ENCODE measurements at places on chromosomes 16 and 17.

GRCh38 chr17:81427173-81428120, 32.2 kb downstream of the BAHCC1 start:
- no peak for DNase-seq

DNA sequence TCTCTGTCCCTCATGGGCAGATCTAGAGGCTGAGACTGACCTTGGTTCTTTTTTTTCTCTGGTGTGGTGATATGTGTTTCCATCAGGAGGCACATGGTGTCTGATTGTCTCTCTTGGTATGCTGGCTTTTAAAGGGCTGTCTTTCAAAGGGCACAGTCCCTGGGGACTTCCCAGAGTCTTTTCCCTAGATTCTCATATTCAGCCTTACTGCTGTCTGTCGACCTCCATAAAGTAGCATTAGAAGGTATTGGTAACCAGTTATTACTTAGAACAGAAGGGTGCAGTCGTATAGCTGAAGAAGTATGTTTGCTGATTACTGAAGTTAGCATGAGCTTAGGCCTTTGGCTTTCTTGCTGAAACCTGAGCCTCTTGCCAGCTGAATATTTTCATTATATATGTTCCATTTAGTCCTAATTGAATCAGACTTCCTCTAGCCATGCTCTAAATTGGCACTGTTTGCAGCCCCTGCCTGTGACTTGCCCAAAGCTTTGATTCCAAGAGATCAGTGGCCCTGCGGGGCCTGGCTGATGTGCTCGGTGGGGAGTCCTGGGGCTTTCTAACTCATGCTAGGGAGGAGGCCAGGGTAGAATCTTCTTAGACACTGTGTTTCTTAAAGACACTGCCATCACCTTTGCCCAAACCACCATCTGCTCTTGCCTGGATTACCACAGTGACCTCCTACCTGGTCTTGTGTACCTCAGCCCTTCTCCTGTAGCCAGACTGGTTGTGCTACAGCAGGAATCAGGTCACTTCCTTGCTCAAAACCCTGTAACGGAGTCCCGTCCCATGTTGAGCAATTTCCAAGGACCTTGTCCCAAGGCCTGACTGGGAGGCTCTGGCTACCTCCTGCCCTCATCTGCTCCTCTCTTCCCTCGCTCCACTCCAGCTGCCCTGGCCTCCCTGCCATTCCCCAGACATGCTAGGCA, 71.5 kb downstream of the WWP2 start:
- no peak for DNase-seq

GRCh38 chr16:76335180-76335974, 58.2 kb downstream of the CNTNAP4 start:
- DNase-seq = no peak

DNA sequence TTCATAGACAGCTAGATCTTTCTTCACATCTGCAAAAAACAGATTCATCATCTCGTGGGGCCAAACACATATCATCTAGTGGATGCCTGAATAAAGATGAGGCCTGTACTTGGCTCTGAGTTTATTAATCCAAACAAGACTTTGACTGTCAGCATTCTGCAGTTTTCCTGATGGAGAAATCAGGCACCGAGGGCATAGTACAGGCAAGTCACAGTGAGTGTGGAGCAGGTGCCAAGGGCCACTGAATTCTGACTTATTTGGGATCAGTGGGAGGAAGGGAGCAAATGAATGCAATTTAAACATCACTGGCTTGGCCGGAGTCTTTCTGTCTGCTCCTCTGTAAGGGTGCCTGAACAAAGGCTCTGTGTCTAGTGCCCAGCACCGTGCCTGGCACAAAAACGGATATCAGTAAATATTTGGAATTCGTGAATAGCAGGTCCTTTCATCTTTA, 975 bp downstream of the CFAP20 start:
- DNase-seq = no peak

DNA sequence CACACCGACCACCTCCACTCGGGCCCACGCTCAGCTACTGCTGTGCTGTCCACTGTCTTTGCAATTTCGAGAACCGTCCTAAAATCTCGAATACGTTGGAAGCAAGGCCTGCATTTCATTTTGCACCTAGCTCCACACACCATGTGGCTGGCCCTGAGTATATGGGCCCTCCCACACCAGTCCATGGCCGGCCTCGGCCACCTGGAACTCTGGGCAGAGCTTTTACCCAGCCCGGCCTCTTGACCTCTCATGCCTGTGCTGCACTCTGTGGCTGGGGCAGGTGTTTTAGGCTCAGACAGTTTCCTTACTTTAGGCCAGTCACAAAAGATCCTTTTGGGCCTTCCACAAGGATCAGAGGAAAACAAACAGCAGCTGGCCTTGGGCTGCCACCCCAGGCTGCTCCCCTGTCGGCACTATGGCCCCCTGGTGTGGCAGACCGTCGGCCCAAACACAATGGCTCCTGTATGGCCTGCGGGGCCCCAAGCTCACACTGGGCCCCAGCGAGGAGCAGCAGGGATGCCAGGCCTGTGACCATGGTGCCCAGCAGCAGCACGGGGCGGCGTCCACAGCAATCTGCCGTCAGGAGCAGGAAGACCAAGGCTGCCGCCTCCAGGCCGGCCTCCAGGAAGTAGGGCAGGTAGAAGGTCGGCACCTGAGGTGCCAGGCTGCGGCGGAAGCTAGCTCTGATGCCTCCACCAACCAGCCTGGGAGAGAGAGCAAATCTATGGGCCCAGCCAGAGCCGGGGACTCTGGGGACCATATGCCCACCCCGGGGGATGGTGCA, 2.5 kb downstream of the SLC22A31 start:
- DNase-seq = no peak

DNA sequence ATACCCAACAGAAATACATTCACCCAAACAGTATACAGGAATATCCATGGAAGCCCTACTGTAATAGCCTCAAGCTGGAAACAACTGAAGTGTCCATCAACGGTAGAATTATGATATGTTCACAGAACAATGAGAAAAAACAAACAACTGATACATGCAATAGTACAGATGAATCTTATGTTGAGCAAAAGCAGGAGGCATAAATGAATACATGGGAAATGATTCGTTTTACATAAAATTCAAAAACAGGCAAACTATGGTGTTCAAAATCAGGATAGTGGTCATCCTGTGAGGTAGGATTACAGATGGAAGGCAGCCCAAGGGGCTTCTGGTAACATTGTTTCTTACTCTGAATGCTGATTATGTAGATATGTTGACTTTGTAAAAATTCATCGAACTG, 25.1 kb downstream of the RFFL start:
- DNase-seq = no peak

- no peak for DNase-seq
These were observed 949.6 kb downstream of the CDH11 start for GRCh38 chr16:64172226-64172625.

DNA sequence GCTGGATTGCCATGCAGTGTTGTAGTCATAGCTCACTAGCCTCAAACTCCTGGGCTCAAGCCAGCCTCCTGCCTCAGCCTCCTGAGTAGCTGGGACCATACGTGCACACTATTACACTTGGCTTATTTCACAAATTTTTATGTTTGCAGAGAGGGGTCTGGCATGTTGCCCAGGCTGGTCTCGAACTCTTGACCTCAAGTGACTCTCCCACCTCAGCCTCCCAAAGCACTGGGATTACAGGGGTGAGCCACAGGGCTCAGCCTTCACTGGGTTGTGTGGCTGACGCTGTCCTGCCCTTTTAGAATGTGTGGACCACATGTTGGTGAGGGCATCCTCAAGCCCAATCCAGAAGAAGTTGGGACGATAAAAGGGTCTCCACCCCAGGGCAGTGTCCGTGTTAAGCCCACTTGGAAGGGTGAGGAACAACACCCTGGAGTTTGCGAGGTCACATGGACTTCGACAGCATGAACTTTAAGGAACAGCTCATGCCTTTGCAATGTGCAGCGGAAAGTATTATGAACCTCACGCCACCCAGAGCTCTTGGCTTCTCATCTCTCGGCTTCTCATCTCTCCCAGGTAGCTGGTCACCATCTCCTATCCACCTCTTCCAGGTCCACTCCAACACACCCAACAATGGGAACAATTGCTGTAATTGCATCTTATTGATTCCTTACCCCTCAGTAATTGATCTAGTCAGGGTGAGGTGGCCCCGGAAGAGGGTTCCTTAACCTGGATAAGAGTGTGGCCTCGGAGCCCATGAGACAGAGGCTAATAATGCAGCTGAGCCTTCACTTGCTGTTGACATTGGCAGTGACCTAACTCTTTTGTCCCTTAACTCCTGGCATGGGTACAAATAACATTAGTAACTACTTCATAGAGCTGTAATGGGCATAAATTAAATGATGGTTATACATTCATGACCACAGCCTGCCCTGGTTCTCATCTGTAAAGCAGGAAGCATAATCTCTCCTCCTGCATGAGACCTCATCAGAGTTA, 6.7 kb downstream of the FOXL1 start:
- DNase-seq = no peak

DNA sequence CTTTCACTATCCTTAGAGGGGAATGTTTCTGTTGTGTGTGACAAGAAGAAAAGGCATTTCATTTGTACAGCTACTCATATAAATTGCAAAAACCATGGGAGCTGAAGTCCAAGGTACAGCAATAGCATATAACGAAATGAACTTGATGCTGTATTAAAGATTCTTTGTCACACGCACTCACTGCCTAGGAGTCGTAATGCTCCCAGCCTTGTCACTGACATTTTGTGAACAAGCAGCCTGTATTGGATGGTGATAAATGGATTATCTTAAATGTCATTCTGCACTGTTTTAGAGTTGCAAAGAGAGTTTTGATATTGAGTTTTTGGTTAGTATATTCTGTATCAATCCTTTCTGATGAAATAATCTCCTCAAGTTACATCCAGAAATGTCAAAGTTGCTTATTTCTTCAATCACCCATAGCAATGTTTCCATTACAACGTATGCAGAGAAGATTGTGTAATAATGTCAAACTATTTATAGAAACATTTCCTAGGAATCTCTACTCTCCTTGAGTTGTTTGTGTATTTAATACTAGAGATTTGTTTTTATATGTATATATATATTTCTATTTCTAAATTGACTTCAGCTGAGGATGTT, 270.6 kb downstream of the FTO start:
- DNase-seq = no peak

DNA sequence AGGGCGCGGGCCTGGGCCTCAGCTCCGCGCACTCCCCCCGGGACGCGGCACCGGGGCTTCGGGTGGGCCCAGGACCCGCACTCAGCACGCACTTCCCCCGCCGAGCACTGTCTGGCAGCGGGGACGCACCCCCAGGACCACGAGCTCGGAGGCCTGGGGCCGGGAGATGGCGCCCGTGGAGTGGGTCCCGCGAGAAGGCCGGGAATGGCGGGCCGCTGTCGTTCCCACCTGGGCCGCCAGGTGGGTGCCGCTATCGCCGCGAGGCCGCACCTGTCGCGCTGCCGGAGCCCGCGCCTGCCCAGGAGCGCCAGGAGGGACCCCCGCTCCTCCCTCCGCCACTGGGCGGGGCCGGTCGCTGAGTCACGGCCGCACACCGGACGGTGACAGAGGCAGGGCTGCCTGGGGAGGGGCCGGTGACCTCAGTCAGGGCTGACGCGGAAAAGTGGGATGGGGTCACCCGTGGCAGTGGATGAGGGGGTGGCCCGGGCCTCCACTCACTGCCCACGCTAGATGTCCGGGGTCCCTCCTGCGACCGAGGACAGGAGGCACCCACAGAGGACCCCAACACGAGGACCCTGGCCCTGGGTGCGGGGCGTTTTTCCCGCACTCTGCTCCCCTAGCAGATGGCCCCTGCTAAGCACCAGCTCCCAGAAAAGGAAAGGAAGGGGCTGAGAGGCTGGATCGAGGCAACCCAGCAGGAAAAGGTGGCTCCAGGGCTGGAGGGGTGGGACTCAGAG, 6.9 kb upstream of the ACTG1 start:
- DNase-seq = peak; percentile 71

- DNase-seq = no peak
These were observed 15.8 kb upstream of the OGFOD3 start for GRCh38 chr17:82434216-82434565.

DNA sequence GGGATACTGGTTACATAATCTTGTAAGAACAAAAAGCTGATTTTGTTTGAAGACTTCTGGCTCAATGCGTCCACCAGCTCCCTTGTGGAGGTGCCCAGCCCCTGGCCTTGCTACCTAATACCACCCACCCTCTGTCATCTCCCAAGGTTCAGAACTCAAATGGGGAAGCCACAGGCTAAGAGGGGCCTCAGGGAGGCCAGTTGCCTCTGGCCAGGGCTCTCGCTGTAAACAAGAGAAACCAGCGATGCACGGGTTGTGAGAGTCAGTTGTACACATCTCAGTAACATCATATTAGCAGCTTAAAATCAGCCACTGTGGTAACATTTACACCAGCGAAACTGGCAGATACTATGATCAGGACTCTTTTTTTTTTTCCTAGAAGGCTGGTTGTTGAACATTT, 6.0 kb downstream of the TEKT5 start:
- no peak for DNase-seq

DNA sequence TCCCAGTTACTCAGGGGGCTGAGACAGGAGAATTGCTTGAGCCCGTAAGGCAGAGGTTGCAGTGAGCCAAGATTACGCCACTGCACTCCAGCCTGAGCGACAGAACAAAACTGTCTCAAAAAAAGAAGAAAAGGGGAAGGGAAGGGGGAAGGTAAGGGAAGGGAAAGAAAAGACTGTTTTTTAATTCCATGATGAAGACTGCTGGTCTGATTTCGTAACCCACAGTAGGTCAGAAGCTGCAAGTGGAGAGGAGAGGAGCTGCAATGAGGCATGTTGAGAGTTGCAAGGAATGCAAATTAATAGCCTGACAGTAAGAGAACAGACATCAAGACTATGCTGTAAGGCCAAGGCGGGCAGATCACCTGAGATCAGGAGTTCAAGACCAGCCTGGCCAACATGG, 33.3 kb downstream of the HELZ start:
- no peak for DNase-seq

DNA sequence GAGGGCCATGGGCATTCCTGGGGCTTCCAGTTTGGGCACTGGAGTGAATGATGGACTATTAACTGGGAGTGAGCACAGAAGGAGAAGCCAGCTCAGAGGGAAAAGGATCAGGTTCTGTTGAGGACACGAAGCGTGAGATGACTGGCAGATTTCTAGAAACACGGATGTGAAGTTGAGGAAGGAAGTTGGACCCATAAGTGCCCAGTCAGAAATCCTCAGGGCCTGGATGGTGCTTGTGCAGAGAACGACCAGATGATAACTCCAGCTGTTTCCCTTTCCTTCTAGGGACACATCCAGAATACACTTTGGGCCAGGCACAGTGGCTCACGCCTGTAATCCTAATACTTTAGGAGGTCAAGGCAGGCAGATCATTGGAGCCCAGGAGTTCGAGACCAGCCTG, 23.3 kb upstream of the ANKRD40CL start:
- DNase-seq = no peak

DNA sequence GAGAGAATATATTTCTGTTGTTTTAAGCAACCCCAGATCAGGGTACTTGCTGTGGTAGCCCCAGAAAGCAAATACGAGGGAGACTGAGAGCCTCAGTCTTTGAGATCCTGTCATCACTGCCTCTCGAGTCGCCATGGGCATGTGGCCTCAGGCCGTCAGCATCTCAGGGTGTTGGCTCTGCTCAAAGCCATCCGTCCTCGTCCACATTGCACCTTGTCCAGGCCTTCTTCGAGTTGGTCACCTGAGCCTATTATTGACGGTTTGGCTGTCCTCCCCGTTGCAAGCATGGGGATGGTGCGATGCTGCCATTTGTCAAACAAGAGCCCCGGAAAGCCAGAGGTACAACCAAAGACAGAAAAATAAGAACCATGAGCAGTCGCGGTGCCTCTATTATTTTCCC, 136.9 kb downstream of the IRF8 start:
- no peak for DNase-seq

Measured in activated T-cell treated with anti-CD3 and anti-CD28 coated beads, Interleukin-2, amount 50 U/mL, for 4 hours (primary cell).